ENCODE measurements at places on chromosomes 1 and 21.

DNA sequence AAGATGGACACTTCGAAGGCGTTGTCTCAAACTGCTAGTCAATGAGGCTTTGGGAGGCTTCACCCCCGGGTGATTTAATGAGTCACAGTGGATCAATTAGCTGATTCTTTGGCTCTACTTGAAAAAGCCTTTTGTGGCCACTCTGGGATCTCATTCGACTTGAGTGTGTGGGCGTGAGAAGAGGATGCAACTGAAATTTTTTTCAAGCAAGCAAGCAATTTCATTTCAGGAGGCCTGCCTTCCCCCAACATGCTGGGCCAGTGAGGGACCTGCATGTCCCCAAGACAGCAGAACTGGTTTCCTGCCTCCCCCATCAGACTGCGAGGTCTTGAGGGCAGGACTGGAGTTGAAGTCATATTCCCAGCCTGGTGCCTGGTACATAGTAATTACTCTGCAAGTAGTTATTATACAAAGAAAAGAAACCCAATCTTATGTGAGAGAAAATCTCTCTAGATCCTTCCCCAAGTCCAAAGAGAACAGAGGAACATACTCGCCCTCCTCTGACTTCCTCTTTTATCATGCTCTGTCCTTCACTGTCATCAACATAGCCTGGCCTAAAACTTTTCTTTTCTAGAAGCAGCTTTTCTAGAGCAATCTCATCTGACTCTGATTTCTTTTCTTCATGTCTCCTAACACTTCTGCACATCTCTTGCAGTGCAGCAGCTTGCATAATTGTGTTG lies 22.7 kb downstream of the SYT6 start:
- DNase-seq, result no peak

- DNase-seq, result peak; percentile 90
Measured at GRCh38 chr1:40039245-40039756, 1.2 kb upstream of the CAP1 start.

DNA sequence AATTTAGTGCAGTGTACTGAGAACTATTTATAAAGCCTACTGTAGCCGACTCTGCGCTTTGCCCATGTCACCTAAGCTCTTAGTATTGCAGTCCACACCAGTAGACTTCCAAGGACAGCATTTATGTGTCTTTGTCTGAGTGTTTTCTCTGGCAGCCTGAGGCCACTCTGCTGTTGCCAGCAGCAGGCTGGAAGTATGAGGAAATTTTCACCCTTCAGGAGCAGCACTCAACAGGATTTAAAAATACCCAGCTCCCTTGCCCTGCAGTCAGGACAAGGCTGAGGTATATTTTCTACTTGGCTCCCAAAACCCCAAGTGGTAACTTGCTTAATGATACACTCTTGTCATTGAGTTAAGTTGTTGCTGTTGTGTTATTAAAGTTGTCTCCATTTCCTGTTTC lies 230.1 kb downstream of the SRGAP2C start:
- DNase-seq, result no peak

- no peak for DNase-seq
Measured at GRCh38 chr1:163444665-163445064, 122.9 kb downstream of the NUF2 start.

GRCh38 chr21:31351438-31351837 lies 7.4 kb upstream of the TIAM1 start:
- no peak for DNase-seq

DNA sequence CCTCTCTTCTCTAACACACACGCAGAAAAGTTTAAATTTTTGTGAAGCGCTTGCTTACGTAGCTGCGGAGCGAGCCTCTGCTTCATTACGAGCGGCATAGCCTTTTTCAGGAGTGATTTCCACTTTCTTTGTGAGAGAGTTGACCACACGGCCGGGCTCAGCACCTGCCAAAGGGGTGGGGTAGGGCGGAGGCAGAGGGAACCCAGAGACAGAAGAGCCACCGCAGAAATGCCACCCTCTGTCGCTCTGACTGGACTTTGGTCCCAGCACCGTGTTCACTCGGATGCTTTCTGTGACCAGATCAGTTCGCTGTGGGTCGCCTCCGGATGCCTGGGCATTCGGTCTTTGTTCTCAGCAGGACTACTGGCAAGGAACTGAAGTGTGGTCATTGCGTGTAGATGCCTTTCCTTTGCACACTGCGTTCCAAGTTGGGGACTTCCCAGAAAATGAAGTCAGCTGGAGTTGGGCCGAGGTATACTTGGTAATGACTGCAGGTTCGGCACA lies 883 bp downstream of the CHODL start:
- DNase-seq, result peak; percentile 58

DNA sequence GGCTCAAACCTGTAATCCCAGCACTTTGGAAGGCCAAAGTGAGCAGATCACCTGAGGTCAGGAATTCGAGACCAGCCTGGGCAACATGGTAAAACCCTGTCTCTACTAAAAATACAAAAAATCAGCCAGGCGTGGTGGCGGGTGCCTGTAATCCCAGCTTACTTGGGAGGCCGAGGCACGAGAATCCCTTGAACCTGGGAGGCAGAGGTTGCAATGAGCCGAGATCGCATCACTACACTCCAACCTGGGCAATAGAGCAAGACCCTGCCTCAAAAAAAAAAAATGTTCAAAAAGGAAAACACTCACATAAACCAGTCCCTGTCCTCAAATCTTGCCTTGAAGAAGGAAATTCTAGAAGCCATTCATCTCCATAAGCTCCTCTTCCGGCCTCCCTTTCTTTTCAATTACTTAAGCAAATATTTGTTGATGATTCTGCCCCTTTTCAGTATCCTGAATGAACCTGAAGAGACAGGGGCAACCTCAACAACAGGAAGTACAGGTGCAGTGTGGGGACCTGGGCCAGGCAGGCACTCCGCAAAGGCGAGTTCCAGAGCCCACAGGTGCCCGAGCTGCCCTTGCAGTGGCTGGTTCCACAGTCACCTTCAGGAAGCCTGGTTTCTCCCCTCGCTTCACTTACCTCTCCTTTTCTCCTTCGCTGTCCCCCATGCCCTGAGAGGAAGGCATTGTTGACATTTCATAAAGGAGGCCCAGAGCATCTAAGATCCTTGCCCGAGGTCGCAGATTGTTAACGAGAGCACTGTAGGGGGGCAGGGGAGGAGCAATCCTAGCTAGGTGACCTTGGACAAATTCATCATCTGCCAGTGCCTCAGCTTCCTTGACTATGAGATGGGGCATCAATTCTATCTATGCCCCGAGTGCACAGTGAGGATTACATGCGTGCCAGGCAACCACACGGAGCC lies 8.9 kb upstream of the LEFTY1 start:
- DNase-seq, result peak; percentile 15

DNA sequence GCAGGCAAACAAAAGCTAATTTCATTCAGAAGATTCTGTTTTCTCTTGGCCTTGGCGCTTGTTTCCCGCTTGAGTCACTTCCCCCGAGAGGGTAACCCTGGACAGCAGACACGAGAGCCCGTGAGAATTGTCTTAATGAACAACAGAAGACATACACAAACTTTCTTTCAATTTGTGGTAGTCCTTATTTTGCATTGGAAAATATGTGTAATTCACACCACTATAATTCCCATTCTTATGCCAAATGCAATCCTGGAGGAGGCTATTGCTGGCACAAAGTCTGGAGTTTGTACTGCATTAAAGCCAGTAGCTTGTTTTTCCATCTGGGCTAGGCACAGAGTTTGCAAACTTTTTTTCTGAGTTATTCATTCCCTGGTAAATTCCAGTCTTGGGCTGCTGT lies 109.8 kb upstream of the IVNS1ABP start:
- no peak for DNase-seq

DNA sequence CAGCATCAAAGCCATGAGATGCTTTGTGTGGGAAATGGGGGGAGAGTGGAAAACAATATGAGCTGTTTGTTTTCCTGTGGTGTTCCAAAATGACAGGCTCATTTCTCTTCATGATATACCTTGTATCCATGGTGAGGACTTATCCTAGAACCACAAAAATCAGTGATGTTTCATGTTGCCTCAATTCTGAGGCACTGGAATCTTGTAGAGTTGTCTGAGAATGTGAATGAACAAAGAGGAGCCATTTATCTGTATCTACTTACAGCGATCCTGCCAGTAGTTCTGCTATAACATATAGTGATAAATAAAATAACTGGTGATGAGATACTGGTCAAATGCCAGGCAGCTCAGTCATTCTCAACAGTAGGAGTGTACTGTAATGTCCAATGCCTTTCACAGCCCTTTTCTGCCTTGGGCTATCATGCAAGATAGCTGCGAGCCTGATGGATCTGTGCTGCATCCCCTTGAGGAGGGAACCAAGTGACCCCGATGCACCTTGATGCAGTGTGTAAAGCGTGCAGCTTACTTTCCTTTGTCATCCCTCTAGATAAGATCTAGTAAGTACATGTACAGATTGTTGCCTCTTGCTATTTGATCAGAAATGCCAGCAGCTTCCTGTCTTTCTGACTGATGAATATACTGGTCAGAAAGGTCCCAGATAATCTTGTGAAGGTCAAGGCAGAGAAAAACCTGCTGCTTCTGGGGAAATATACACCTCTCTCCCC lies 52.8 kb downstream of the SLC44A3 start:
- no peak for DNase-seq

DNA sequence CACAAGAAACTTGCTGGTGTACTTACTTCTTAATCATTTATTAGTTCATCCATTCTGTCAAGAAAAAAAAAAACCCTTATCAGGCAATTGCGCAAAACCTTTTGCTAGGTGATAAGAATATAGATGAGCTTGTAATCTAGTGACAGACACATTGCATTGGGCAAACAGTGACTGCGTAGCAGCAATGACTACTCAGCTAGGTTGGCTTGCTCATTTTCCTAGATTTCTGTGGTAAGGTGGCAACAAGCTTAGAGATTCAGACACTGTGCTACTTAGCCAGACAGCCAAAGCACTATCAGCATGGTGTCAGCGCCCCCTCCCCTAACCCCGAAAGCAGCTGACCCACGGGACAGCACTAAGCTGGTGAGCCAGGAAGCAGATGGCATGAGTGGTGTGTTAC lies 203.1 kb downstream of the BARHL2 start:
- no peak for DNase-seq

DNA sequence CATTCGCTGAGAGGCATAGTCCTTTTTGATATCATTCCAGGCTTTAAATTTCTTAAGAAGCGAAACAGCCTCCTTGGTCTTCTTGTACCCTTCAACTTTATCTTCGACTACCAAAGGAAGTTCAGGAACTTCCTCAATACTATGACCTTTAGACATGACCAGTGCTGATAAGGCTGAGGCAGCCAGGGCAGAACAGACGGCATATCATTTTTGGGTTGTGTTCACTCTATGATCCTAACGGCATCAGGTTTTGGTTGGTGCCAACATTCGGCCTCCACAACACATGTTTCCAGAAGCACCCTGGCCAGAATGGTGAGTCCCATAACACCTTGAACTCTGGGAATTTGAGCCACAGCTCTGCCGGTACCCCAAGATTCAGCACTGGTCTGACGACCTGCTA lies 31.4 kb upstream of the MYOC start:
- no peak for DNase-seq

GRCh38 chr1:94654031-94654430 lies 112.5 kb upstream of the F3 start:
- no peak for DNase-seq

DNA sequence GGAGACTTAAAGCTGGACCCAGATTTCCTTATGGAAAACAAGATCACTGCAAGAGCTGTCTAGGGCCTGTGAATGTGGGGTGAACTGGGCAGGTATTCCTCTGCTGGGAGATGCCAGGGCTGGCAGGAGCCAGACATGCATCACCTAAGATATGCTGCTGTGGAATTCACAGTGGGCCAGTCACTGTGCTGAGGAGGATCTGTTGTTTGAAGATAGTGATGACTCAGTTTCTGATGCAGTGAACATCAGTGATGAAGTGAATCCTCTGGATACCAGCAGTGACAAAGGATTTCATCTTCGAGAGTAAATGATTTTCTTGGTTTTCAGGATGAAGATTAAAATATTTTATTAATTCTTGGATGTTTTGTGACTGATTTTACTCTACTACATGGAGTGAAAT lies 29.9 kb upstream of the CAMSAP2 start:
- DNase-seq, result no peak

DNA sequence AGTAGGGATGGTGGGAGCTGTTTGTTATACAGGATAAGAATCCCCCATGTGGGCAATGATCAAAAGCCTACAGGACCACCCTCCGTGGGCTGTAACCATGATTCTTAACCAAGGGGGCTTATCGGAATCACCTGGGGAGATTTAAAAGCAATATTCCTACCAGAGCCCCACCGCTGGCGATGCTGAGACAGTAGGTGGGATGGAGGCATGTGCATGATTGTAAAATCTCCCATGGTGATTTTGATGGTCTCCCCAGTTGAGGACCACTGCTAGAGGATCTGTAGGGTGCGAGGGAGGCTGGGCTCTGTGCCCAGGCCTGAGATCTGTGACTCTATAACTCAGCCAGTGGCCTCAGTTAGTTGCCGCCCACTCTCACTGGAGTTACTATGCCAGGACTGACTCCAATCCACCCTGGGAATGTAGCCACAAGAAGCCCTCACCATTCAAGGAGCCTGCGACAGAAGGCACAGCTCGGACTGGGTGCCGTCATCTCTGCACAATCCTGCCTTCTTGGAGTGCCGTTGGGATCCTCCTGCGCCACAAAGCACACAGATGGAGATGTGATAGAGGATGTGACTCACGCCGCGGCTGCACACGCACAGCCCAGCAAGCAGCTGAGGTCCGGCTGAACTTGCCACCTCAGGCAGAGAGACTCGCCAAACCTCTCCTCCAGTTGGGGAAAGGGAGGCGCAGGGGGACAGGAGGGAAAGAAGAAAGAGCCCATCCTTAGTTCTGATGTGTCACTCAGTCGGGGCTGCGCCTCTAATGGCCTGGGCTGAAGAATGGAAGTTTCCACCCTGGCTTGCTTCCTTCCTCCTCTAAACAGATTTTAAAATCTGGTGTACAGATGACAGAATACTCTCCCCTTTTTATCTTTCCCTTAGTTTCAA lies 26.5 kb downstream of the AKNAD1 start:
- no peak for DNase-seq

DNA sequence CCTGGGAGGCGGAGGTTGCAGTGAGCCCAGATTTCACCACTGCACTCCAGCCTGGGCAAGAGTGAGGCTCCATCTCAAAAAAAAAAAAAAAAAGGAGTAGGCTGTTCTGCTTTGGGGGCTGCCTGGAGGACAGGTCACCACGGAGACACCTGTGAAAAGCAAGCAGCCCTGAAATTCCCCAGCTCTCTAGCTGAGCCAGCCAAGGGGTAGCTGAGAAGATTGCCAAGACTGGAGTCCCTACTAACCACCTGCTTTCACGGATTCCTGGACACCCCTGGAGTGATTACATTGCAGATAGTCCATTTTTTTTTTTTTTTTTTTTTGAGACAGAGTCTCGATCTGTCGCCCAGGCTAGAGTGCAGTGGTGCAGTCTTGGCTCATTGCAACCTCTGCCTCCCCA lies 12.5 kb downstream of the GPX7 start:
- no peak for DNase-seq

DNA sequence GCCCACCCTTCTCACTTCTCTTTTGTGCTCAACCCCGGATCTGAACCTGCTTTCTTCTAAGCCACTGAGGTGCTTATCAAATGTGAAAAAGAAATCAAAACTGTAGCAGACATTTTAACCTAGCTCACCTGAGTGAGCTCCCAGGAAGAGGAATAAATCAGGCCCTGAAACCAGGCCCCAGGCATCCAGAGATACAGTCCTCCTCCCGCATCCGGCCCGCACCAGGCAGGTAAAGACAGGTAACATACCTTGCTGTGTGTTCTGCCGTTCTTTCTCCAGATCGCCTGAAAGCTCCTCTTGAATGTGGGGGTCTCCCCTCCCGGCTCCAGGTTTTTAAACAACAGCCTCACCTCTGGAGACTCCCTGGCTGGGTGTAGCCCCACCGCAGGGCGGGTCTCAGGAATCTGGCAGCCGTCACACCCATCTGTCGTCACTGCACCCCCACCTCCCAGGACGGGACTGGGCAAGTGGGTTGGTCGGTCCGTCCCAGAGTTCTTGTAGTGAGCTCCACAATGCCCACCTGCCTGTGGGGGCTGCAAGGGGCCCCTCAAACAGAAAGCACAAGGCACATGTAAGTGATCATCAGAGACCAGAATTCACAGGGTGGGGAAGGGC lies at the start of gene LAMB3:
TSS of gene LAMB3 (minus strand) at position 305 of the 615 bp plus-strand sequence. CDS start 1,481 bp downstream, outside the sequence.
- no peak for DNase-seq

Data from NCI-H1092 treated with DMSO at 0.1 percent for 48 hours (cell line).